Ovary (tissue), 10 donors: ENCODE measurements at places on chromosomes 2 and 18. TPM values are rescaled to one million over a fixed set of nuclear protein-coding genes. Genes with fewer than 3 reads are reported as not detected.

GRCh38 chr18:74066018-74066417 lies 81.6 kb downstream of the FBXO15 start:
- DNase-seq: no peak

DNA sequence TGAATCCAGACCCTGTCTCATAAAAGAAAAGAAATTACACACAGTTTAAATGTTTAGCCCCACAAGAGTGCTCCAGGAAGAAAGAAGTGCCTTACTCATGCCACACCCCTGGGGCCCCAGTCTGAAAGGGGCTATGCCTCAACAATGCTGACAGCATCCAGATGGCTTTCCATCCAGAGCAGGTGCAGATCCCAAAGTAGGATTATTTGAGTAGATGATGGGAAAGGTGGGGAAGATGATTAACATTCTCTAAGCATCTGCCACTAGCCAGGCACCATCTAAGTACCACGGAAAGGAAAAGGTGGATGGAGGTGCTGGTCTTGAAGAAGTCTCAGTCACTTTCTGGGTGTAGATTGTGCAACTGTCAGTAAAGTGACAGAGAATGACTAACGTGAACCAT lies 16.3 kb downstream of the DPYSL5 start:
- DNase-seq: no peak

DNA sequence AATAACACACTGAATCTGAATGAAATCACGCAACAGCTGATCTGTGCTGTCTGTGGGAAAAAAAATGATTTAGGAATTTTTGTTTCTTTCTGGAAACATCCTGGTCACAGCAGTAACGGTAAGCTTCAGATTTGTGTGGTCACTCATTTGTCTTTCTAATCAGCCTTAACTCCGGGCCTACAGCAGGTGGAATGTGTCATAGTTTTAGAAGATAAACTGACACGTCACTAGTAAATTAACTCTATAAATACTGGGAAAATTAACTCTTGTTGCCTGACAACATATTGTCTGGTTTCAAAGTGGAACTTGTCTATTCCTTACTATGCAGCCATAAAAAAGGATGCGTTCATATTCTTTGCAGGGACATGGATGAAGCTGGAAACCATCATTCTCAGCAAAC lies 58.1 kb upstream of the NCK2 start:
- no peak for DNase-seq

GRCh38 chr2:151899156-151899555 lies 70.9 kb upstream of the ARL5A start:
- no peak for DNase-seq

DNA sequence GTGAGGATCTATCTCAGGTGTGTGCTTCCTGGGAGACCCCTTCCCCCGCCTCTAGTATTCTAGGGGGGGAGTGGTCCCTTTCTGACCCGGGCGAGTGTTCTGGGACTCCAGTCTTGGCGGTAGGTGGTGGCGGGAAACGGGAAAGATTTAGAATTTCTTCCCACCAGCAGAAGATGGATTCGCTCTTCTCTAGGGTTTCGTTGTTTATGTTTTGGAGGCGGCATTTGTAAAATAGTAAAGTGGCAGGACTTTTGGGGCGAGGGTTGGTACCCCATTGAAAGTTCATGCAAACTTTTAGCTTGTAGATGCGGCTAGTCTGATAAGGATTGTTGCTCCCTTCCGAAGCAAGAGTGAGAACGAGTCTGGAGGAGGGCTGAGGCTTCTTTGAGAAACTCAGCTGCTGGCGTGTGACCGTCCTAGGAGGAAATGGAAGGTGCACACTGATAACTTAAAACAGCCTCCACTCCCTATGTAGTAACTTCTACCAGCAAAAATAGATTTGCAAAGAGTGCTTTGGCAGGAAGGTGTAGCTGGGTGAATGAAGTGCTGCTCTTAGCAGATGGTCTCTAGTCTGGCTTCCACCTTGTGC lies 412 bp downstream of the GPD2 start:
- DNase-seq: no peak

DNA sequence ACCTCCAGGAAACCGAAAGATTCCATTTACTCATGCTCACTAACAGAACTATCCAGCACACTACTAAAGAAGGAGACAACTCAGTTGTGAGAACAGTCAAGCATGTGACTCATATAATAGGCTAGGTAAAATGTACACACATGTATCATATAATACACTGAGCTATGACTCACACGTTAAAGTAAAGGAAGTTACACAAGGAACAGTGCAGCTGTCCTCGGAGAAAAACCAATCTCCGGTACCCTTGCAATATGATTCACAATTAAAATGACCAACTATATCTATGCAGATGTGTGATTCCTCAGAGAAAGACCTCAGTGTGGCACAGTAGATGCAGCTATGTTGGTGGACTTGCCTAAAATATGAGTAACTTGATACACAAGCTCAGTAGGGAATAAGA lies 76.5 kb downstream of the STRN start:
- DNase-seq: no peak

ILKAP gene
- polyA plus RNA-seq: 49.5 TPM

- DNase-seq: peak; percentile 61
Measured at GRCh38 chr2:67215214-67216055, 181.7 kb upstream of the ETAA1 start.
